Stimulated activated CD8-positive, alpha-beta memory T cell treated with anti-CD3 and anti-CD28 coated beads, Interleukin-15, amount 100 ng/mL, for 48 hours (primary cell): ENCODE measurements at places on chromosomes 3 and 15.

DNA sequence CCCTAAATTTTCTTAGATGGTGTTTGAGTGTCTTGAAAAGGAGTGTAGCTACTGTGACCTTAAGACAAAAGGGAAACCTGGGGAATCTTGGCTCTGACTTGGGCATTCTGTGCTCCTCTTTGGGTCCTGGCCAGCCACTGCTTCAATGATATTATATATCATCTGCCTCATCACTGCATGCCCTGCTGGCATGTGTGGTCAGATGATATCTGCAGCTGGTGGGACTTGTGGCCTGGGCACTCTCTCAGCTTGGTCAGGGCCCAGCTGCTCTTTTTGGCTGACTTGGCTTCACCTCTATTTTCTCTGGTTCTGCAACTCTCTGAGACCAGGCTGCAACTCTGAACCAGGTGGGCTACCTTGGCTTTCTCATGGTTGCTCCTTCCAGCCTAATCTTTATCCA is 446.1 kb upstream of the RARB start:
- no peak for DNase-seq

GRCh38 chr3:37308247-37308646 is 133.9 kb upstream of the LRRFIP2 start:
- no peak for DNase-seq

GRCh38 chr3:53899750-53900149 is 8.1 kb upstream of the SELENOK start:
- no peak for DNase-seq

DNA sequence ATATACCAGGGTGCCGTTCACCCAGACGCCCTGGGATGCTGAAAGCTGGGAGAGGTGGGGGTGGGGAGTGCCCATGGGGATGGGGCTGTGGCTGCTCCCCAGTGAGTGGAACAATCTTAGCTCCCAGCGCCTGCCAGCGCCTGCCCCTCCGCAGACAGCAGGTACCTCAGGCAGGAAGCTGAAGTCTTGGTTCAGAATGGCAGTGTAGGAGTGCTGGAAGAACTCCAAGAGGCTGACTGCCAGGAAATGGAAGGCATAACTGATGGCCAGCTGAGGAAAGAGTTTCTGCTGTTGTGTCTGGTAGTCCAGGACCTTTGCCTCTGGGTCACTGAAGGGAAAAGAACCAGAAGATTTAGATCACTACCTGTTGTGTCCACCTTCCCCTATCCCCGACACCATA is 8.4 kb downstream of the ACOX2 start:
- no peak for DNase-seq

GRCh38 chr3:148147903-148148302 is 549.8 kb upstream of the AGTR1 start:
- no peak for DNase-seq

- DNase-seq = no peak
Observed at GRCh38 chr3:45640724-45641361, 46.3 kb downstream of the LIMD1 start.

GRCh38 chr3:187274977-187275338 is 16.6 kb downstream of the MASP1 start:
- no peak for DNase-seq

- no peak for DNase-seq
Observed at GRCh38 chr15:77527164-77527778, 105.4 kb downstream of the LINGO1 start.

DNA sequence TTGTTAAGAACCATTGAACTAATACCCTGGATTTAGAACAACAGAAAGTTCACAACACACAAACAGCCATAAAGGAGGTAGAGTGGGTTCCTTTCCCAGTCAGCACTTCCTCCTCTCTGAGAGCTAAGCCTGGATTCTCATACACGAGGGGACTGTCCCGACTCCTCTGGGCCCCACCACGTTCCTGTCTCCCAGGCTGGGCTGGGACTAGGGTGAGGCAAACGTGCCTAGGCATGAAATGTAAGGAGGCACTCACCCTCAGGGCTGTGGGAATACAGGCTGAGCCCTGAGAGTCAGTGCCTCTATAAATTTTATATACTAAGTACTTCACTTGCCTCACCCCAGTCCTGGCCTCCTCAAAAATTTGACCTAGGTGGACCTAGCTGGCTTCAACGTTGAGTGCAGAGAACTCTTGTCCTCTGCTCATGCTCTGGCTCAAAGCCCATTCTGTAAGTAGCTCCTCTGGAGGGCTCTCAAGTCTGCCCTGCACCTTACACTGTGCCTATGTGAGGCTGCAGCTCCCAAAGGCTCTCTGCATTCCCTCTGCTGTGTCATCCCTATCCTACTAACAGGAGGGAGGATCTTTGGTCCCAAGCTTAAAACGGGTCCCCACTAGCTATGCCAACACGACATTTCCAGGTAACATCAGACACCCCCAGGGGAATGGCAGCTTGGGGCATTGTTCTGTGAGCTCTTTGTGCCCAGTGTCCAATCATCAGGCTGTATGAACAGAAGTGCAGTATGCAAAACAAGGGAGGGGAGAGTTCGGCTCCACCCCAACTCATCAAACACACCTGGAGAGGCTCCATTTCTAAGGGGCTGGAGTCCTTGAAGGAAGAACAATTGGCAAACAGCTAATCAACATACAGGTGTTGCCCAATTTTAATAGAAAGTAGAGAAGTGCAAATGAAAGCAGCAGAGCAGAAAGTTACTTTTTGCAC is 233.2 kb downstream of the RPLP1 start:
- no peak for DNase-seq

DNA sequence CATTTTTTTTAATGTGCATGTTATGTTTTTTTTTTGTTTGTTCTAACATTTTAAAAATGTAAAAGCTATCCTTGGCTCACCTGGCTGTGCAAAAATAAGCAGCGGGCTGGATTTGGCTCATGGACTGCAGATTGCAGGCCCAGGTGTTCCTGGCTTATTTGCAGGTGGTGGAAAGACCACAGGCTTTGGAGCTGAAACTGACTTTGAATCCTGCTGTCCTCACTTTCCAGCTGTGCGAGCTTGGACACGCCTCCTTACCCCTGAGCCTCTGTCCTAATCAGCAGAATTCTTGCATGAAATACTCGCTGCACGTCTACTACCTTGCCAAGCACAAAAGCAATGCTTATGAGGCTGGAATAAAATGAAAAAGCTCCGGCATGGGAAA is 188.7 kb upstream of the TPM1 start:
- no peak for DNase-seq

DNA sequence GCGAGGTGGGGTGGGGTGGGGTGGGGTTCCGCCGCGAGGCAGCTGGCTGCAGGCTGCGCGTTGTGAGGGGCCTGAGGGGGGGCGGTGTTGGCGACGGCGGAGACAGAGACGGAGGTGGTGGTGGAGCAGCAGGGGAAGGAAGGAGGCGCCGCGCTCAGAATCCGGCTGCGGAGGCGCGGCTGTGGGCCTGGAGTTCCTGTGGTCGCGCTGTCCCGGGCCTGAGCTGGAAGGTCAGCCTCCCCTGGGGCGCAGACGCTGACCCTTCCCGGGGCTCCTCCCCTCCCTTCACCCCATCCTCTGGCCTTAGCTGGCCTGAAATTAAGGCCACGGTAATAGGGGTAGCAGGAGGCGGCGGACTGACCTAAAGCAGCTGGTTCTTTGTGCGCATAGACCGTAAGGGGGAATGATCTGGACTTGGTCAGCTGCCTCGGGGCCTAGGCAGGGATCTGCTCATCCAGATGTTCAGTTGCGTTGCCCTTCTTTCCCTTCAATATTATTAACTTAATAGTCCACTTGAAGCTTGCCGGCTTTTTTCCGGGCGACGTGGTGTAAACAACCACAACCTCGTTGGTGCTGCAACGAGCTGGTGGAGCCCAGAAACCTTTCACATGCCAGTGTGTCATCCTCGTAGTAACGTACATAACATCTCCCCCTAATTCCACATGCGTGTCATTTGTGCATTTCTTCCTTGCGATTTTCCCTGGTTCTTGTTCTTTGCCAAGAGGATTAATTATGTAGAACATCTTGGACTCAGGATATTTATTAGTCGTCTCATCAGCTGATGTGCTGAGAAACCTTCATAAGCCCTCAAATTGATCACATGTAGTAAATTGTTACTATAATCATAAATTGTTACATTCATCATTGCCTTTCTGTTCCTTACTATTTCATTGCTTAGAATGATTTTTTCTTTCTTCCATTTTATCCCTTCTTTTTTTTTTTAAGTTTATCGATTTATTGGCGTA is 626 bp downstream of the SEC62 start:
- no peak for DNase-seq

GRCh38 chr3:45033791-45034190 is 7.7 kb downstream of the CLEC3B start:
- DNase-seq = no peak

DNA sequence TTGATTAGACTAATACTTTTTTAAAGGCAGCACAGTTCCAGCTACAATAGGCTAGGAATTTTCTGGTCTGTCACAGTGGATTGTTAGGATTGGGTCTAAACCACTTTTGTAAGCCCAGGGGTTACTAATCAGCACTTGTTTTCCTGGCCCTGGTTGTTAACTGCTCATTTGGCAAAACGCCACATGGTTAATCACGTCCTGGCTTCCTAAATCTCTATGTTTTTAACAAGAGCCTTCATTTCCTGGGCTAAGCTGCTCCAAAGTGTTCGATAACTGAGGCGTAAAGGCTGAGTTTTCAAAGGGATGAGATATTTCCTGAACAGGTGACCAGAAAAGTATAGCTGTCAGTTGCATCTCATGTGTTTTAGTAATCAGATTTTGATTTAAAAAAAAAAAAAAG is 38.9 kb upstream of the CLRN1 start:
- DNase-seq = no peak

DNA sequence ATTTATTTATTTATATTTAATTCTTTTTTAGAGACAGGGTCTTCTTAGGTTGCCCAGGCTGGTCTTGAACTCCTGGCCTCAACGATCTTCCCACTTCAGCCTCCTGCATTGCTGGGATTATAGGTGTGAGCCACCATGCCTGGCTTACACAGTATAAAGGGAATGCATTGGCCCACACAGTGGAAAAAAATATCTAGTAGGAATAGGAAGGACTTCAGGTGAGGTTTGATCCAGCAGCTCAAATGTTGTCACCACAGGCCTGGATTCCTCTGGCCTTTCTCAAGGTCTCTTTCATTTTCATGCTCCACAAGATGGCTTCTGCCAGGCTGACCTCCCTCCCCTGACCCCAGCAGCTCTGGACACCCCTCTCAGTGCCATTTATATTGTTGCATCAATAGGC is 2.1 kb upstream of the SPTBN5 start:
- DNase-seq = no peak

DNA sequence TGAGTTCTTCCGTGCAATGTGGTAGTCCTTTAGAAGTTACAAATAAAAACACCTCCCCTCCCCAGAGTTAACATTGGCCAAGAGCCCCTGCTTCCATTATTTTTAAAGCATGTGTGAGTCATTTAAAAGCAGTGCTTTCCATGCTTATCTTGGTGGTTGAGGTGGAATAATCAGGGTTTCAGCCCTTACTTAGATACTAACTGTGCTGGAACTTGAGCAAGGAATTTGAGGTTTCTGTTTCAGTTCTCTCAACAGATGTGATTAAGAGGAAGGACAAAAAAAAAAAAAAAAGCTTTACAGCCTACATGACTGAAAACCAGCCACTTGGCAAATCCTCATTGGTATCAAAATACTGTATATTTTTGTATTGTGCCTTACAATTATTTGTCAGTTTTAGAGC is 64.5 kb downstream of the CGNL1 start:
- DNase-seq = no peak

DNA sequence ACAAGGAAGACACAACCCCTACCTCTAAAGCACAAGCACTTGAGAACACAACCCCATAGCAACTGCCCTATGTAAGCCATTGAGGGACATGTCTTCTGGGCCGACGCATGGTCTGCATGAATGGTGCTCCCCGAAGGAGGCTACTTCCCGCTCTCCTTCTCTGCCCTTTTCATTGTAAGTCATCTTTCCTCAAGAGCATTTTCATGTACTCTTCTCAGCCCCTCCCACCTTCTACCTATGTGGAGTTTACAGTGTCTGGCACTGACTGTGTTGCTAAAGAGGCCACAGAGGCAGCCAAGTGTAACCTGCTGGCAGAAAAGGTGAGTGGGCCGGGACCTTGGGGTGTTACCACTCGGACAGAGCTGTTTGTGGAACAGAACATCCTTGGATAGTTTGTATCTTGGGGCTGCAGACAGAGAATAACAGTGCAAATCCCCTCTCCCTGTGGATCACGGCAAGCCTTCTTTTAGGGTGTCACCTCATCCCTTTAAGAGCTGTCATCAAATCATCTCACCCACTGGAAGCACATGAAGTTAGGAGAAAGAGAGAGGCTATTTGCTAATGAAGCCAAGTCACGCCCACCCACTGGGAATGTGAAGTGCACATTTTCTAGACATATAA is 5.6 kb downstream of the AHSG start:
- DNase-seq = no peak

- DNase-seq = no peak
Observed at GRCh38 chr15:45179221-45179985, 8.4 kb downstream of the SHF start.

- DNase-seq = no peak
Observed at GRCh38 chr3:185661772-185662171, 75.7 kb downstream of the SENP2 start.
